Stimulated activated CD4-positive, alpha-beta T cell treated with anti-CD3 and anti-CD28 coated beads, Interleukin-12 subunit alpha, Interleukin-12 subunit beta, amount 100 ng/mL, for 48 hours (primary cell): ENCODE measurements at places on chromosomes 2 and 18.

DNA sequence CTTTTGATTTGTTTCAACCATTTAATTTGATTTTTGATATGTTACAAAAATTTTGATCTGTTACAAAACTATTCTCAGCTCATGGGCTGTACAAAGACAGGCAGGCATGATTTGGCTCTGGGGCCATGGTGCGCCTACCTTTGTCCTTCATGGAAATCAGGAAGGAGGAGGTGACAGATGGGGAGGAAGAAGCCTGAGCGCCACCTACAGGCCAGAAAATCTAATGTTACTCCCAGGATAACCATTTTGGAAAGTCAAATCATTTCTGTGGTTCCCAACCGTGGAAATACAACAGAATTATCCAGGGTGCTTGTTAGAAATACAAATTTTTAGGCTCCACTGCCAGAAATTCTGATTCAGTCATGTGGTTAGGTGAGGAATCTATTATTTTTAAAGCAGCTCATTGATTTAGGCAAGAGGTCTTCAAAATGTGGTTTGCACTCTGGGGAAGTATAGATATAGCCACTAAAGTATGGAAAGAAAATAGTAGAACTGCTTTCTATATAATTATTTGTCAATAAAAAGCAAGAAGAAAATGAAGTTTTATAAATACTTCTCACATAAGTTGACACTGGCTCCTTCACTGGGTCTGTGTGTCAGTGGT lies 93.9 kb downstream of the EVA1A start:
- DNase-seq = no peak

- no peak for DNase-seq
Observed at GRCh38 chr18:12862467-12862866, 21.6 kb downstream of the PTPN2 start.

DNA sequence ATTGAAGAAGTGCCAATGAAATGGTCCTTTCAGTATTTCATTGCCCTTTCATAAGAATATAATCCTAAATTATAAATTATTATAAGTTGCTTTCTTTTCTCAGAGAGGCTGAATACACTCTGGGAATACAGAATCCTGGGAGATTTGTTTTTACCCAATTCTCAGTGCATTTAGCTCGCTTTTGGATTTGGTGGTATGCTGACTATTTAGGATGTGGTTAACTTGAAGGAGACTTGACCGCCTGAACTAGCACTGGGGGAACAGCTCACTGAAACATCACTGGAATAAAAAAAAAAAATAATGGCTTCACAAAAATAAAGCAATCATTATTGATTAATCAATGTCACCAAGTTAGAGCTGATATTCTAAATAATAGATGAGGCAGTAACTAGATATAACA lies 10.2 kb downstream of the TNFAIP6 start:
- no peak for DNase-seq

DNA sequence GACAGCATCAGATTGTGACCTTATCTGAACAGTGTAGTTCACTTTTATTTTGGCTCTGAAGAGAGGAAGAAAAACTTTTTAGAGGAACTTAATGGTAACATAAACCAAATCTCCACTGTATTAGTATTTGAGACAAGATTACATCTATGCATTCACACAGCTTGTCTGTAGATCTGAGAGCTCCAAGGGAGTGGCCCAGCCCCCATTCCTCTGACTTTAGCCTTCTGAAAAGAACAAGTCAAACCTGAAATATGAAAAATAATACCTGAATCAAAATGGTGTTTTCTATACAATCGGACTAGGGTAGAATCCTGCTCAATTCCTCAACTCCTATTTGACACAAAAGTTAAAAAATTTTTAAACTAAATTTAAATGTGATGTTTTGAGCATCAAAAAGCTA lies 23.1 kb downstream of the STARD7 start:
- DNase-seq = no peak

DNA sequence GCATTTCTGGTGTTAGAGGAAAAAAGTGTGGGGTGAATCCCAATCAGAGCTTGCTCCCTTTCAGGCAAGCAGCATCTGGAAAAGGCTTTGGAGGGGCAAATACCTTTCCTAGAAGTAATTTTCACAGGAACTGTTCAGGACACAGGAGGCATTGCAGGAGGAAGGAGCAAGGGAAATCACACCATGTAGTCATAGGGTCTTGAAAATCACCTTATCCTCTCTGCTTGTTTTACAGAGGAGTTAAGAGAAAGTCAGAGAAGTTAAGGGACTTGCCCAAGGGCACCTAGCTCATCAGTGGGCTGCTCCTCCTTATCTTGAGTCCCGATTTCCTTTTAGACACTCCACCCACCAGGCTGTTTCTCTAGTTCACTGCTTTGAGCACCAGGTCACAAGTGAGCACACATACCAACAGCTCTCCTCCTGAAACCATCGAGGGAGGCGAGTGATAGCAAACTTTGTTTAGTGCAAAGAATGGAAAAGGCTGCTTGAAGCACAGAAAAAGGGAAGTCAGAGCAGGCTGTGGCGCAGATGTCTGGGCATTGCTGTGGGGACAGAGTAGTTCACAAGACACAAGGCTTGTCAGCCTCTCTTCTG lies 89.2 kb upstream of the CXCR4 start:
- no peak for DNase-seq

- no peak for DNase-seq
Observed at GRCh38 chr2:46683541-46683940, 204.2 kb downstream of the TMEM247 start.

DNA sequence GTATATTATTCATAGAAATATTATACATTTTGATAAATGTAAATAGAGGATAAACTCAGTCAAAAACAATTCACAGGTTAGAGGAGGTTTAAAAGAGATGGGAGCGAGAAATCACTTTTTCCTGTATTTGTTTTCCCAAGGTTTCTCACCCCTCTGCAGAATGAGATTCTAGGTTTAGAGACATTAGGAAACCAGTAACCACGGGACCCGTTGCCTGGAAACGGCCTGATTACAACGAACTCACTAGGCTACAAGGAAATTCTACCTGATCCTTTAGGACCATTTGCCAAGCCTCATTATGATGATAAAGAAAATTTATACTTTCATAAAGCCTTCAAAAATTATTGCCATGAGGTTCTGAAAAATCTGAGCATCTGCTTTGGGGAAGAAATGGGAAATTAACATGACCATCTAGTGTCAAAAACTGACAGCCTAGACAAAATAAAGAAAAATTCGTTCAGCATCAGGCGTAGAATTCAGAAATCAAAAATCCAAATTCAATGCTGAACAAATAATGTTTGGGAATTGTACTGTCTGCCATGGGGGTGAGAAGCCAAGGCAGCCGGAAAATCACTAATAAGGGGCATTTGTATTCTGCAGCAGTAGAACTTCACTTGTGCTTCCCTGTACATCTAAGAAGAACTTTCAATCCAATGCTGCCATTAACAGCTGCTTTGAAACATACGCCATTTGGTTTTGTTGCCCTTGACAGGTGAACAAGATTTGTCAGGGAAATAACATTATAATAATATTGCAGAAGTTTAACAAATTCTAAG lies 262.3 kb downstream of the NRXN1 start:
- DNase-seq = no peak

DNA sequence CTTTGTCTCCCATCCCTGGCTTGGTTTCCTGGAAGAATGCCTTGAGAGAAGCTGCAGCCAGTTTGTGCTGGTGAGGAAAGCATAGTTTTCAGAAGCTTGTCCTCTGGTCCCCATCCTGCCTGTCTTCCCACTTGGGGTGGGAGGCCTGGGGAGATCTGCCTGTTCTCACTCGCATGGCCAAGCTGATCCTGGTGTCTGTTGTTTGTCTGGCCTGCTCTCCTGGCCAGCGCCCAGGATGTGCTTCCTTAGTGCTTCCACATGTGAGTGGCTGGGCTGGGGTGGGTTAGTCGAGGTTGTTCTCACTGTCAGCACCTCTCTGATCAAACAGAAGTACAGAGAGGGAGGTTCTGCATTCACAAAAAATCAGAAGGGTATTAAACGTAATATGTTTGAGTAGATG lies 49.5 kb downstream of the PTPRM start:
- no peak for DNase-seq

GRCh38 chr2:138997346-138997745 lies 217.2 kb upstream of the NXPH2 start:
- no peak for DNase-seq

- no peak for DNase-seq
Observed at GRCh38 chr2:72172478-72172877, 24.8 kb upstream of the CYP26B1 start.

DNA sequence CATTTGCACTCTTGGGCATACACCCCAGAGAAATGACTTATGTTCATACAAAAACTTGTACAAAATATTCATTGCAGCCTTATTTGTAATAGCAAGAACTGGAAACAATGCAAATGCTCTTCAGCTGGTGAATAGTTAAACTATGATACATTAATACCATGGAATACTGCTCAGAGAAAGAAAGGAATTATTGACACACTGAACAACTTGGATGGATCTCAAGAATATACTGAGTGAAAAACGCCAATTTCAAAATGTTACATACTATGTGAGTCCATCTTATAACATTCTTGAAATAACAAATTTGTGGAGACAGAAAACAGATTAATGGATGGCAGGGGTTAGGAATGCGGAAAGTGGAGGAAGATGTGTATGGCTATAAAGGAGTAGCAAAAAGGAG lies 17.2 kb downstream of the LNPK start:
- DNase-seq = no peak

- no peak for DNase-seq
Observed at GRCh38 chr2:126798276-126799140, 100.2 kb upstream of the TEX51 start.

- DNase-seq = no peak
Observed at GRCh38 chr2:149747456-149747855, 159.9 kb upstream of the MMADHC start.

GRCh38 chr2:164735309-164735919 lies 106.2 kb downstream of the COBLL1 start:
- DNase-seq = no peak

GRCh38 chr2:181779288-181780021 lies 99.1 kb upstream of the NEUROD1 start:
- DNase-seq = no peak

DNA sequence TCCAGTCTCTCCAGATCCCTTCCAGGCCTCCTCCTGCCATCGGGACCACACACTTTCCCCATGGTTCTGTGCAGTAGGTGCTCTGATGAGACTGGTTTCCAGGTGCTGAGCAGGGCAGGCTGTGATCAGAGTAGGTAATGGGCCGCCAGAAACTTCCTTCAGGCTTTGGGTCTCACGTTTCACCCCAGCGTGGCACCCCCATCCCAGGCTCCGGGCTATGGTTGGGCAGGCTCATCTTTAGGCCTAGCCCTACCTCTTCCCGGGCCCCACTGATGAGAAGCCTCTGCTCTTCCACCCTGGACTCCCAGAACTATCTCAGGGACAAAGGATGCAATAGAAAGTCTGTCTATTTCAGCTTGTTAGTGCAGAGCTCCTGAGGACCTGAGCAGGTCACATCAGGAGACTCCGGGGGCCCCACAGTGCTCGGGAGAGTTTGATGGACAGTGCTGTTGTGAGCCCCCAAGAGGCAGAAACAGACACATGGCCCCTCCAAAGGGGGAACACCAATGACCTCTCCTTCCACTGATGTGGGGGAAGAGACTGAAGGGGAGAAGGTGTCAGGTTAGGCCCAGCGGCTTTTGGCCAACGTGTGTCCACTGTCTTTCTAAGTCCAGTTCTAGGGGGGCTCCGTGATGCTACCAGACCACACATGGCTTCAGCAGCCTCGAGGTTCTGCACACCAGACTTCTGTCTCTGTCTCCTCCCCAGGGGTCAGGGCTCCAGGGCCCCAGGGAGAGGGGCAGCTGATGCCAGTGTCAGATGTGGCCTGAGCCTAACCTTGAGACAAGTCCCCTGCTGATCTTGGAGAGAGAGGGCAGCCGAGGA lies 5.8 kb upstream of the PROM2 start:
- DNase-seq = no peak

DNA sequence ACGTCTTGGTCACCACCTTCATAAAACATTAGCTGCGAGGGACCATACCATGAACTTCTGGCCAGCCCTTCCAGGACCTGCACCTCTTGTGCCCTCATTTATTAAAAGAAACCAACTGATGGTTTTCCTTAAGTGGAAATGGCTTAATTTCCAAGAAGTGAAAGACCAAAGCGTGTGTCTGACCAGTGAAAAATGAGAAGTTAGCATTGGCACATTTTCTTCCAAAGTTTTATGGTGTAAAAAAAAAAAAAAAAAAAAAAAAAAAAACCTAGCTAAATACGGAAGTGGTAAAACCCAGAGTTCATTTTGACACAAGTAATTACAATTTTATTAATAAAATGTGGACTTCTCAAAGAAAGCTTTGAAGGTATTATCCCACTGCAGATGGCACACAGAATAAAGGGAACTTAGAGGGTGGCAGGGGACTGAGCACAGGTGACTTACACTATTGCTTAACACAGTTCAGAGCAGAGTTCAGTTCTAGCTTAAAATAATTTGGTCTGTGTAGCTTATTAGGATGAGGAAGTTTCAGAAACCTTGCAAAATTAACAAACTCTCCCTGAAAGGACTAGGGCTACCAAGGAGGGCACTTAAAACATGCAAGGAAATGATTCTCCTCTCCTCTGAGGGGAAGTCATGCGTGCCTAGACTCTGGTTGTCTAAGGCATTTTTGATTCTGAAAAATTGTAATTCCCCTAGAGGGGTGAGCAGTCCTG lies 42.2 kb upstream of the EPG5 start:
- DNase-seq = no peak

DNA sequence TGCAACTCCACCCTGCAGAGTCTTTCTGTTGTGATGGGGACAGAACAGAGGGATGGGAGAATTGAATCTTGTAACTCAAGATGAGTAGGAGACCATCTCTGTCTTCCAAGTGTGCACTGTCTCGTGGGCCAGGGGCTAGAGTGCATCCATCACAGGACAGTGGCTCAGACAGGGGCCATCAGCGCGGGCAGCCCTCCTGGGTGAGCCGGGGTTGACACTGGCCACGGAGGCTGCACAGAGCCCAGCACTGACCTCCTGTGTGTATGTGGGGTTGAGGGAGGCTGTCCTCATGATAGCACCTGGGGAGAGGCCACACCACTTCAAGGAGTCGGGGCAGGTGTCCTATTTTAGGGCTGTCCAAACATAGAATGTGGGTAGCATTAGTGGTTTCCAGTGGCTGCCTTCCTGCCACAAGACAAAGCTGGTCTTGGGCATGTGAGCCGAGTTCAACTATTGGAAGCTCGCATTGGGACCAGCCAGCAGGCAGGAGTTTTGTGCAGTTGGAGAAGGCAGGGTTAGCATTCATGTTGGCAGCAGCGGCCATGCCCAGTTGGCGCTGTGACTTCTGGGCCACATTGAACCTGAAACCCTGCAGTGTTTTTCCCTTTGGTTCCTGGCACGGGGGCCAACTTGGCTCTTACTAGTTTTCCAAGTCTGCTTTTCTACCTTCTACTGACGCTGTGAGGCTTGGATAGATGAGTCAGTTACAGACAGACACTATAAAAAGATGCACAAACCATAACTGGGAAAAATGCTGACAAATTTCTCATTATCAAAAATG lies 45.3 kb downstream of the ACOXL start:
- no peak for DNase-seq

GRCh38 chr2:97931118-97931857 lies 64.5 kb downstream of the TMEM131 start:
- DNase-seq = no peak

GRCh38 chr2:8922431-8922830 lies 81.1 kb downstream of the MBOAT2 start:
- DNase-seq = no peak
